ENCODE measurements at places on chromosomes 5 and 9.

DNA sequence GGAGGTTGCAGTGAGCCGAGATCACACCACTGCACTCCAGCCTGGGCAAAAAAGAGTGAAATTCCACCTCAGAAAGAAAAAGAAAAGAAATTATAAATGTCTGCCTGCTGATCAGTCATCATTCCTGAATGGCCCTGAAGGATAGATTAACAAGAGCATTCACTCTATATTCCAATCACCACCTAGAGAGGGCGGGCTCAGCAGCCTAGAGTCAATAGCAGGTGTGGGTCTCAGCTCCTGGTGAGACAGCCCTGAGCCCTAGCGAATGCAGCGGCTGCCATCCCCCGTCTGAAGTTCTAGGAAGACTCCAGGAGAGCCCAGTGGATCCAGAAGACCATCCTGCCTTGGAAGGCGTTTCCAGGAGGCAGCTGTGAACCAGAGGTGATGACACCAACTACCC, 12.0 kb downstream of the FBP1 start:
- no peak for DNase-seq

GRCh38 chr5:43231977-43232376, 40.0 kb downstream of the NIM1K start:
- DNase-seq: no peak

DNA sequence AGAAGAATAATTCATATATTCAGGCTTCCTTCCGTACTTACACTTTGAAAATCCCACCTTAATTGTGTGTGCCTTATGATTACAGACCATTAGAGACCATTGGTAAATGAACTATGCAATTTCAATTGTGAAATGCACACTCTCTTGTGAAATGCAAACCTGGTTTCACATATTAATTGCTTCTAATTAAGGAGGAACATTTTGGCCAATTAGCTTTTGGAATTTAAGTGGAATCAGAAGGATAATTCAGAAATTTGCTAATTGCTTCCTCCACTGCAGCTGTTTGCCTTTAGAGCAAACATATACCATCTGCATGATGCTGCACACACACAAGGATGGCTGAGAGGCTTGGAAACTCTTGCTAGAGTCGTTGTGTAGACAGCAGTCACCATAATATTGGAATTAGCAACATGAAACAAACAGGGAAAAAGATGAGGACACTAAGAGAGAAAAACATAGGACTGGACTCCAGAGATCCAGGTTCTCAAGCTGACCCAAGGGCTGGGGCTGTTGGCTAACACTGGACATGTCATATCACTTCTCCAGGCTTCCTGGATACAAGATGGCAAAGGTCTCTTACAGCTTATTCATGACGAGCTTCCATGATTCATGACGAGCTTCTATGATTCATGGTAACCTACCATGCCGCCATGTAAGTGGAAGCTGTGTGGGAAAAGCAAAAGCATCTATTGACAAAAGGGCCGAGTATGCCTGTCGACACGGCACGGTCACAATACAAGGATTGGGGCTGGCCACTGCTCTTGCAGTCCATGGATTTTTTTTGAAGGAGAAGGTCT, 78.0 kb downstream of the PTCH1 start:
- DNase-seq: no peak

- DNase-seq: no peak
Measured at GRCh38 chr9:99385814-99386279, 163.8 kb downstream of the SEC61B start.

DNA sequence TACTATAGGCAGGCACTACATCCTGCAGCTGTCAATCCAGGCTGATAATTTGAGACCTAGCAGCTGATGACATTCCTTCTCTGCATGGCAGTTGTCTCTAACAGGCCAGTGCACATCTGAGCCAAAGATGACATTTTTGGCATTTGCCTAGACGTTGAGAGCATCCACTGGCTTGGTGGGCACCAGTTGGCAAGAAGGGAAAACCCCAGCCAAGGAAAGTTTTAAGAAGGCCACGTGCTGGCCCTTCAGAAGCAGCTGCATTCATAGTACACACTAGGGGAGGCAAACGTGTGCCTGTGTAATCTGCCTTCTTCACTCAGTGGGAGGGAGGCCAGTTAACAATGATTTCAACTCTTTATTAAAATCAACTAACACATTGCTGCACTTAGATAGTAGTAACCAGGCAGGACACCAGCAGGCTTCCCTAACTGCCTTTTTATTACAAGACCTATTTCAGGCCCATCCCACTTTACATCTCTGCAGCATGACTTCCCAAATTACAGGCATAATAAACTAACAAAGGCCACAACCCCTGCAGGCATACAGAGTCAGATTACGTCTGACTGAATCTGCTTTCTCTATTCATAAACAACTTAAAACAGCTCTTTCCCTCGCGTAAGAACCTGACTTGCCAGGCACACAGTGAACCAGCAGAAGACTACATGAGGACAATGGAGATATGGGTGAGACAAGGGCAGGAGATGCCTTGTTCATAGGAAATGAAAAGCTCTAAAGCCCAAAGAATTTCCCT, 576.3 kb downstream of the PDE4D start:
- no peak for DNase-seq

GRCh38 chr5:169942181-169942580, 38.1 kb downstream of the INSYN2B start:
- no peak for DNase-seq

- no peak for DNase-seq
Measured at GRCh38 chr5:178672630-178673029, 45.8 kb upstream of the CLK4 start.

DNA sequence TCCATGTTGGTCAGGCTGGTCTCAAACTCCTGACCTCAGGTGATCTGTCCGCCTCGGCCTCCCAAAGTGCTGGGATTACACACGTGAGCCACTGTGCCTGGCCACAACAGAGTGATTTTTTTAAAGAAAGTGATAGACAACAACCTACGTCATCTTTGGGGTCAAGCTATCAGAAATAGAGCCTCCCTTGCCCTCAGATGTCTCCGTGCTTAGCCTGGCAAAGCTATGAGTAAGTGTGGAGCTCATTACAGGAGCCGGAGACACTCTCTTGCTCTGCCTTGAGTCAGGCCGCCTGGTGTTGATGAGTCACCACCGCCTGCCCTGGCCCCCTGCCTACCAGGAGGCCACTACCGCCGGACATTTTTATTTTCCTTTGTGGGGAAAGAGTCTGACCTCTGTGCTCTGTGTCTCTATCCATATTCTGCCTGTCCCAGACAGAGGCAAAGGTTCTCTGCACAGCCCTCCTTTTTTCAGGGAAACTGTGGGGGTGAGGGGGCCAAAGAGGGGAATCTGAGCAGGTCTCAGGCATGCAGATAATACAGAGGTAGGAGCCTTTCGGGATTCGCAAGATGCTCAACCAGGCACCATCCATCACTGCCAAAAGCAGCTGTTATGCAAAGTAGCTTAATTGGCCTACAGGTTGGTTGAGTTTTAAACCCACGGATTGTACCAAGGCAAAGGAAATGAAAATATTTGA, 123.7 kb upstream of the CPEB4 start:
- DNase-seq: peak; percentile 79

DNA sequence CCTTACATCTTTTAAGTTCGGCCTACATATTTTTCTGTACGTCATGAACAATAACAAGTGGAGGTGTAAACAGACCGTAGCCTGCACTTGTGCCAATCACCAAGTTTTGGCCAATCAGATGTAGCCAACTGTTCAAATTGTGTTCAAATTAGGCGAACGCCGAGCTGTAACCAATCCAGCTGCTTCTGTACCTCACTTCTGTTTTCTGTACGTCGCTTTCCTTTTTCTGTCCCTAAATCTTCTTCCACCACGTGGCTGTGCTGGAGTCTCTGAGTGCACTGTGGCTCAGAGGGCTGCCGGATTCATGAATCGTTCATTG, 26.4 kb downstream of the TRIM14 start:
- DNase-seq: no peak

DNA sequence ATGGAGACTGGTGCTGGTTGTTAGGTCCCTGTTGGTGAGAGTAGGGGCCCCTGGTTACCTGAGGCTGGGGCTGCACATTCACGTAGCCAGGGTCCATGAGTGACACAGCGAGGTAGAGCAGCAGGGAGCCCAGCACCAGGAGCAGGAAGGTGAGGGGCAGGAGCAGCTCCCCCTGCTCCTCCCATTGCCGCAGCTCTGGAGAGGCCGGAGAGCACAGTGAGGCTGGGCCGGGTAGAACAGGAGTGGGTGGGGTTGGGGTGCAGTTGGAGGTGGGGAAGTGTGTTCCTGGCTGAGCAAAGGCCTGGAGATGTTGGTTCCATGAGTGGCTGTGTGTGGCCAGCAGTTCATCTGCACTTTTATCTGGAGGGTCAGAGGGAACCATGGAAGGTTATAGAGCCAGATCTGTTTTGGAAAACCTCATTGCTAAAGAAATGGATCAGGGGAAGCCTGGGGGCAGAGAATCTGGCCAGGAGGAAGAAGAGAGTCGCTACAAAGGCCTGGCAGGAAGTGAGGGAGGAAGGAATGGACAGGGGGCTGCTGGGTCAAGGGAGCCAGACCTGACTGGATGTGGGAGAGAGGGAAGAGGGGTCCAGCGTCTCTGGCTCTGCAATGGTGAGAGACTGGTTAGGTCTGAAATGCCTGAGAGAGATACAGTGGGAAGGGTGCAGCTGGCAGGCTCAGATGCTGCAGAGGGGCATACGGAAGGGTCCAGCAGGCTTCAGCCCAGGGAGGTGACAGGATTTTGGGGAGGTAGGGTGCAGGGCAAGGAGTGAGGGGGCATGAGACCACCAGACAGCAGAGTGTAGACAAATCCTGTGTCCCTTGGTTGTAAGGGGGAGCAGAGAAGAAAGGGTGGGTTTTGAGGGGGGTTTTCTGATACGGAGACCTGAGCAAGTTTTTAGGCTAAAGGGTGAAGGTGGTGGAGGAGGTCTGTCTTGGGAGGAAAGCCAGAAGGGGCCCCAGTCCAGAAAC, 1.3 kb downstream of the ZDHHC12 start:
- DNase-seq: no peak

DNA sequence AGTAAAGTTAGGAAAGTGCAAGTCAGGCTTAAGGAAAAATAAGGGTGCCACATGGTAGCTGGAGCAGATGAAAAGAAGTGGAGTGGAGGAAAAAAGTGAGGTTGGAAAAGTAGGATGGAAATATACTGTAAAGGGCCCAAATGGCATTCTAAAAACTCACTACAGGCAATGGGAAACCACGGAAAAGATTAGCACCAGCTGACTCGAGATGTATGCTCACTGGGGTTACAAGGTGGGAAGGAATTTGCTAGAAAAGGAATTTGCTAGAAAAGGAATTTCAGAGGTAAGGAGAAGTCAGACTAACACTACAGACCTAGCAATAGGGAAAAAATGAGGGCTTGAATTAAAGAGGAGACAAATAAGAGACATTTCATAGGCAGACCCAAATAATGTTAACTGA, 3.6 kb downstream of the PSMD5 start:
- no peak for DNase-seq

GRCh38 chr9:134678666-134679443, 37.3 kb downstream of the COL5A1 start:
- DNase-seq: no peak

DNA sequence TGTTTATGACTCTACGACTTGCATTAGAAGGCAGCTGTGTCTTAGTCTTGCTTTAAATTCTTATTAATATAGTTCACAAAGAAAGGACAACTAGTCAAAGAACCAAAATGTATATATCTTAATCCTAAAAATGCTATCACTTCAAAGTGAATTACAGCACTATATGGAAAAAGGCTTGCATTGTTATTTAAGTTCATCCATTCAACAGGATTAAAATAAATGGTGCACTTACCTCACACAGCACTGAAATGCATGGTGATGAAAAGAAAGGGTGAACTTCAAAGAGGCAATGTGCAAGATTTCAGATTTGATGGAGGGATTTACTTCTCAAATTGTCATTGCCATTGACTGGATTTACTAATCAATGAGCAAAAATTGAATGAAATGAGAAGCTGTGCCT, 344.4 kb upstream of the NUDT12 start:
- no peak for DNase-seq

DNA sequence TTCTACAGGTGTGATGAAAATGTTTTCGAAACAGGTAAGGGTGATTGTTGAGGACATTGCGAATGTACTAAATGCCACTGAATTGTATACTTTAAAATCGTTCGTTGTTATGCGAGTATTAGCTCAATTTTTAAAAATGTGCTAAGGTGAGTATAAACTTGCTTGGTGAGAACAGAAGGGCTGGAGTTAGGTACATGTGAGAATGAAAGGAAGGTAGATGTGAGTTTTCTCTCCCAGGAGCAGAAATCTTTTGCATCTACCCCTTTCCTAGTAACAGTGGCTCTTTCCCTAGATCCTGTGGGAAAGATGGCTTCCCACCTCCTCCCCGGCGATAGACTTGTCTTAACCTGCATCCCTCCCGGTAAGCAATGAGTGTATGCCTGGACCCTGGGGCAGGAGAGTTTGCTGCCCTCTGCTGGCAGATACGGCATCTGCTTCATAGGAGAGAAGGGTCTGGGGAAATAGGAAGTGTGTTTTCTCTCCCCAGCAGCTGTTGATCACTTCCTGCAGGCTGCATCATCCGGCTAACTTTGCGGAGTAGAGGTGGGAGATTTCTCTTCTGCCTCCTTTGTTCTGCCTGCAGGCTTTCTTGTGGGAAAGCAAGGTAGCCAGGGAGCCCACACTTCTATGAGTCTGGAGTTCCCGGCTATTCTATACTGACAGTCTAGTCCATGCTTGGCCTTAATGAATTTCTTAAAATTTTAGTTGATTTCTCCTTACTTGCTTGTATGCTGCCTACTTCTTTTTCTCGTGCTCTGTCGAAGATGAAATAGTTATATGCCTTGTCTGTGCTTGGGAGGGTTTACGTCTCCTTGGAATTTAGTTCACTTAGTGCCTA, 373.3 kb upstream of the SEMA6A start:
- peak; percentile 29 for DNase-seq

- DNase-seq: no peak
Measured at GRCh38 chr5:172224996-172225395, 31.0 kb downstream of the EFCAB9 start.

DNA sequence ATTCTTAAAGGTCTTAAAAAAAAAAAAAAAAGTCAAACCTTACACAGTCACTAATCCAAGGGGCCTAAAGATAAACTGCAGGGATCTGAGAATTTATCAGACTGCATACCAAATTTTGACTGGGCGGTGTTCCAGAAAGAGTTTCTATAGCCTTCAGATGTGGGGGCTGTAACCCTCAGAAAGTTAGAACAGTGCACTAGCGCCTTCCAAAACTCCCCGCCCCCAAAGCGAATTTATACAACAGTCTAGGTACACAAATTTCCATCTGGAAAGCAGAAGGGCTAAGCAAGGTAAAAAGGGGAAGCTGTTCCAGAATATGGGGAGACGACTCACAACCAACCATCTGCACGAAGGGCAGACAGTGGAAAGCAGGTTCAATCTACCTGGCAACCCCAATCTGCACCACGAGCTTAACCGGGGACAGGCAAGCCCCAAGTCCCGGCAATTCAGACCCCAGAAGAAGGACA, 813 bp downstream of the ERMP1 start:
- no peak for DNase-seq

GRCh38 chr5:143426437-143426991, 23.0 kb upstream of the NR3C1 start:
- no peak for DNase-seq

GRCh38 chr5:122844136-122844909, 1.1 kb upstream of the SNX24 start:
- DNase-seq: no peak

- DNase-seq: no peak
Measured at GRCh38 chr5:39451276-39451941, 26.6 kb upstream of the DAB2 start.

Data from epithelial cell of prostate (primary cell).